ENCODE measurements at places on chromosomes 6 and 20. TPM values are rescaled to one million over a fixed set of nuclear protein-coding genes. Genes with fewer than 3 reads are reported as not detected.

Gene REM1
- not detected for total RNA-seq

Gene ULBP1
- 2.3 TPM for total RNA-seq

Gene TGM3
- total RNA-seq, result 0.43 TPM

Gene SMIM8
- 13.5 TPM for total RNA-seq

Gene COL21A1
- total RNA-seq, result not detected

Gene ACSS1
- total RNA-seq, result 14.0 TPM

Gene TMEM74B
- 3.3 TPM for total RNA-seq

GRCh38 chr6:154380741-154381140 is 24.1 kb upstream of the IPCEF1 start:
- no peak for DNase-seq

DNA sequence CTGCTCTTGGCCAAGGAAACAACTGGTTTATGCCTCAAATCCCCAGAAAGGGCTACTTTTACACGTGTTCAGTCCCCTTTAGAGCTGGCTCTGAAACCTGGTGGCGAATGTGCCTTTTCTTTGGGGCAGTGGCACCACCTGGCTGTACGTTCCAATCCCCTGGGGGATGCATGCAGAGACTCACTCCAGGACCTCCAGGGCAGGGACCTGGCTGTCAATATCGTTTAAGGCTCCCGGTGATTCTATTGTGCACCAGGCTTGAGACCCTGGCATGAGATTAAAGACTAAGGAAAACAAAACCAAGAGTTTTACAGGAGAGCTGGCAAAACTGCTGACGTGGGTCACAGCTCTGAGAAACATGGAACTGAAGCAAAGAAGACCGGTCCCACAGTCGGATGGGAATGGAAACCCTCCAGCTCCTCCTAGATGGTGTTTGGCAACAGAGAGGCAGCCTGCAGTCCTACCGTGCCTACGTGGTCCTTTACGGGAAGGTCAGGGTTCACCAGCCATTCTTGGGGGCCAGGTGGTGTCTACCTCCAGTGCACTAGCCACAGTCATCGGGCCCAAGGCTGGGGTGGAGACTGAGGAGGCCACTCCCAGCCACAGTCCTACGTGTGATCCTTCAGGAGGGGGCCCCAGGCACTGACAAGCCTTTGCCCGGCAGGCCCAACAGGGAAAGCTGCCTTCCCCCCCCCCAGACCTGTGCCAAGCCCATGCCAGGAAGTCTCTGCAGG is 203.3 kb upstream of the CST7 start:
- DNase-seq, result no peak

DNA sequence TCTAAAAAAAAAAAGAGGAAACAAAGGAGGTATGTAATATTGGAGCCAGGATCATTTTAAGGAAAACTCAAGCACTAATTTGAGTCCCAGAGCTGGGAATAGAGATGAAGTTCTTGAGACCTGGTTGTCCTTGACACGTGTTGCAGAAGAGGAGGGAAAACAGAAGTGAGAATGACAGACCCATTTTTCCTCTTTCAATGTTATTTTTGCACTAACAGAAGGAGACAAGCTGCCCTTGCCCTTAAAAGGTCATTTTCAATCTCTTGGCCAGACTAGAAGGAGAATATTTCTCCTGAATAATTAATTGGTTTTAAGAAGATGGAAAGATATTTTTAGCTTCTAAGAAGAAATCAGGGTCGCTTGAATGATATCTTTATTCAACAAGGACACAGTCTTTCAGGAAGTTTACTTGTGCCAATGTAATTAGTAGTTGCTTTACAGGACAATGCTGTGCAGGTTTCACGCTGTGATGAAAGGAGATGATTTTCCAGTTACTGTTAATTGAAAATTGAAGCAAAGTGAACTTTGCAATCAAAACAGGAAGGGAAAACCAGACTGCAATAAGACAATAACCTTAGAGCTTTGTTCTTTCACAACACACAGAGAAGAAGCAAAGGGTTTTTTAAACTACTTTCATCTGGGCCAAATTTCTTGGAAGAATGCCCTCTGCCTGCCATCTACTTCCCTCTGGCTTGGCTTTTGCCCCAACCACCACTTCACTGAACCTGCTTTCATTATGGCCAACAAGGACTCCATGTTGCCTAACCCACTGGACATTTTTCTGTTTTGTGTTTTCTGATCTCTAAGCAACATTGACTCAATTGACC is 107.8 kb upstream of the SHLD1 start:
- no peak for DNase-seq

DNA sequence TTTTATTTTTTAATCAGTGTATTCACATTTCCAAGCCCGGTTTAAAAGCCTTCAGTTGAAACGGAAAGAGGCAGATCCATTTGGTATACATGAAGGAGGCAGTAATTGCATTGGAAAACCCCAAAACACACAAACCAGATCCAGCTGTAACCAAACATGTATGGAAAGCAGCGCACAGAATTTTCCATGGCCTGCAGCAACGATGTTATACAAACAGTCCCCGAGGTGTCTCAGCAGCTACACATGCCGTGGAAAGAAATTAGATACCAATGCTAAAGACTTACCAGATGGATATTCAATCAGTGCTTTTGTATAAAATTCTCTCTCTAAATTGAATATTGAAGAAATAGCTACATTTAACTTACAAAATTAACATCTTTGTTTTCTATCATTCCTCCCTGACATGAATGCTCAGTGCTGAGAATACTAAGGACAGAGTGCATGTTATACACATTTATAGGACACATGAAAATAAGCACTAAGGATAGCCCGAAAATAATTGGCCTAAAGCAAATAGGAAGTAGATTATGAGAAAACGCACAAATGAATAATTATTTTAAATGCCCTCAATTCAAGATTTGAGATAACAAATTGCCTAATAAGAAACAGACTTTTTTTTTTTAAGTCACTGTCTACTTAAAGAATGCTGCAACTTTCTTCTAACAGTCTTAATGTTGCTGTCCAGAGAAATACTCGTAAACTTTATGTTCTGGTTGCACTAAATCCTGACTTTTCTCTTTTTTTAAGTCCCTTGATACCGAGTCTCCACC is 713.1 kb downstream of the HDGFL1 start:
- DNase-seq, result no peak

DNA sequence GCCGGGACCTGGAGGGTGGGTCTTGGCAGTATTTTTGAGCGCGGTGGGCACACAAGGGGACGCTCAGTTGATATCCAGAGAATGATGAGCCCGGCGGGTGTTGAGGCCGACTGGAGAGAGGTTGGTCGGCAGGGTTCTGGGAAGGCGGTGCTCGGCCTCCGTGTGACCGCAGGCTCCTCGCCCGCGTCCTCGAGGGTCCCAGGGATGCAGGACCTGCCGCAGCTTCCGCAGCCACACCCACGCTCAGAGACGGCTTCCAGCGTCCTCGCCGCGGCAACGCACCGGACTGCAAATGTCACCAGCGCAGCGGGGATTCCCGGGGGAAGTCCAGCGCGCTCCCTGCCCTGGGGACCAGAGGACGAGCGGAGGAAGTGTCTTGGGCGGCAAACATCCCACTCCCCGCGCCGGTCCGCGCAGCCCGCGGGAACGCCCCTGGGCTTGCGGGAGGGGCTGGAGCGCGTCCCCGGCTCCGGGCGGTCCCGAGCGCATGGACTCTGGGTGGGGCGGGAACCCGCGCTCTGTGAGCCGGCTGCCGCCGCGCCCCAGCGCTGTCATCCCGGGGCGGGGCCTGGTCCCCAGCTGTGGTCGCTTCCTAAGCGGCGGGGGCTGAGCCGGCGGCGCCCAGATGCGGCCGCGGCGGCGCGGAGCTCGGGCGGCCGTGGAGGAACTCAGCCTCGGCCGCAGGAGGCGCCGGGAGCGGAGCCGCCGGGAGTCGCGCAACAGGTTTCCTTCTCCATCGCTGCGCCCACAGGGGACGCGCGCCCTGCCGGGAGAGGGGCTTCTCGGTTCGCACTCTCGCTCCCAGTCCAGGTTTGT is at the start of gene STX11:
STX11 (plus strand) TSS at position 624 of the 816 bp plus-strand sequence. CDS start 36,111 bp downstream, outside the sequence.
- DNase-seq, result peak; percentile 41

- no peak for DNase-seq
These were observed 112.0 kb downstream of the UTRN start for GRCh38 chr6:144397141-144397540.

GRCh38 chr6:15585760-15586214 is 77.0 kb downstream of the DTNBP1 start:
- no peak for DNase-seq

DNA sequence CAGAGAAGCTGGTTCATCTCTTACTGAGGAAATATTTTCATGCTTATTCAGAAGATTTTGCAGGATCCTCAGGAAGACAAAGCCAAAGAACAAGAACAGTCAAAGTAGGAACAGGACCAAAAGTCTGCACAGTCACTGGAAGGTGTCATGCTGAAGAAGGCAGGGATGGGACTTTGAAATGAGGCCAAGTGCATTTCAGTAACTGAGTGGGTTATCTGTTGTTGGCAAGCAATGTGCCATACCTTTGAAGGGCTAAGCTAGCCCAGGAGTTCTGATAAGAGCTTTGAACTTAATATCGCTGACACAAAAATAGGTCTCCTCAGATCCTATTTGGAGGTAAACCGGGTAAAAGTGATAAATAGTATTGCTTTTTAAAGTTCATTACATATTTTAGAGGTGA is 31.5 kb downstream of the SLC16A10 start:
- DNase-seq, result no peak

- no peak for DNase-seq
These were observed 254.7 kb downstream of the SMOC2 start for GRCh38 chr6:168695701-168696100.

DNA sequence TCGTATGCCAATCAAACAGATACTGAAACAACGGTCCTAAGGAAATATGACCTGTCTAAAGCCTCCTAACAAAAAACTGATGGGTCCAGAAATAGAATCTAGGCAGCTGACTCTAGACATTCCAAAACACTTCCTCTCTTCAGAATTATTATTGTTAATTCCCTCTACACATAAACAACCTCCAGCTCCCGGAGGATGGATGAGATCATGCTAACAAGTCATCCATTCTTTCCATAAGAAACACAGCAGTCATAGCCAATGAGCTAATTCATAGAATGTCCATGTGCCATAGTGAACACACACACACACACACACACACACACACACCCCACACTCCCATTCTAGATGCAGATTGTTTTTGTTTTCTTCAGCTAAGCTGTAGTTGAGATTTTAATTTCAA is 44.3 kb downstream of the HDGFL1 start:
- no peak for DNase-seq

- no peak for DNase-seq
These were observed 1359.4 kb upstream of the GJE1 start for GRCh38 chr6:140773276-140773675.
